ENCODE measurements at places on chromosomes 6 and 20.

GRCh38 chr20:38115205-38115604, 49.9 kb downstream of the TGM2 start:
- DNase-seq = no peak

DNA sequence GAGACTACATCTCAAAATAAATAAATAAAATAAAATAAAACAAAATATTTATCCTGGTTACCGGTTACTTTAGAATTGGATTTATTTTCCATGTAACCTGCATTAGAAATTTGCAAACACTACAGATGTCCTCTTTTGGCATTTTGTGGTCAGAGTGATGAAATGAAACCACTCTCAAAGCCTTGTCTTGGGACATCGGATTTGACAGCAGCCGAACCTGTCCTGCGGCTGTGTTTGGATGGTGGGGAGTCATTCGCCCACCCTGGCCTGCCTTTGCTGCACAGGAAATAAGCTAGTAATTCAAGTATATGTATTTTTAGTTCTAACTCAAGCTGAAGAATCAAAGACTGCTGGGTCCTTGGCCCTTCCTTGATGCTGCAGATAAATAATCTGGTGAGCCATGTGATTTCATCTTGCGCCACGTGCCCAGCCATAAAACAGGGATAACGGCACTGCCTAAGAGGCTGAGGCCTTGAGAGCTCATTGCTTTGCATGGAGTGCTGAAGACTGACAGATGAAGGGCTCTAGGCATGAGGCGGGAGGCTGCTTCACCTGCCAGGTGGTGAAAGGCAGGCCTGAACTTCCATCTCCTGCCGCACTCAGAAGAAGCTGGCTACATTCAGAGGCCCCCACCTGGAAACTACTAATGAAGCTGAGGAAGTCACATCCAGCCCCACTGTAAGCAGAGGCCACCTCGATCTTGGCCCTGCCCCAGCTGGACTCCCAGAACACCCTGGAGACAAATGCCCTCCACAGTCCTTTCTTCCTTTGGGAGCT, 76.9 kb downstream of the NOL4L start:
- DNase-seq = no peak

DNA sequence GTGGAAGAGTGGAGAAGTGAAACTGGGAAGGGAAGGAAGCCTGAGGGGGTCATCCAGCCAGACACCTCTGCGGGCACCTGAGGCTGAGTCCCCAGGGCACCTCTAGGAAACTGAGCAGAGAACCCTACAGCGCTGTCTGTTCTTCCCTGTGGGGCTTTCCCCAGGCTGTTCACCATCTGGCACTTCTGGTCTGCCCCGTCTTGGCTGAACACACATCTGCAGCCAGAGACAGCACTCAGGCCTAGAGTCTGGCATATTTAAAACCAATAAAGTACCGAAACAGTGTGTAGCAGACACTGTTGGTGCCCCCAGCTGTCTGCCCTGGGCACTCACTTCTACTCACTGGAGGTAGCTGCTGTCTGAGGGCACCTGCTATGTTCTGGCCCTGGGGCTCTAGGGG, 9.4 kb upstream of the ARFGEF2 start:
- DNase-seq = no peak

GRCh38 chr20:57428324-57429158, 37.3 kb downstream of the RBM38 start:
- no peak for DNase-seq

GRCh38 chr6:3041606-3042005, 26.7 kb upstream of the RIPK1 start:
- DNase-seq = no peak

- no peak for DNase-seq
Measured at GRCh38 chr20:2701671-2702081, 9.1 kb downstream of the EBF4 start.

GRCh38 chr6:6823568-6824224, 235.2 kb downstream of the LY86 start:
- no peak for DNase-seq

- no peak for DNase-seq
Measured at GRCh38 chr20:5195655-5196054, 68.8 kb downstream of the CDS2 start.

GRCh38 chr6:33013608-33014007, 4.2 kb upstream of the HLA-DOA start:
- no peak for DNase-seq

DNA sequence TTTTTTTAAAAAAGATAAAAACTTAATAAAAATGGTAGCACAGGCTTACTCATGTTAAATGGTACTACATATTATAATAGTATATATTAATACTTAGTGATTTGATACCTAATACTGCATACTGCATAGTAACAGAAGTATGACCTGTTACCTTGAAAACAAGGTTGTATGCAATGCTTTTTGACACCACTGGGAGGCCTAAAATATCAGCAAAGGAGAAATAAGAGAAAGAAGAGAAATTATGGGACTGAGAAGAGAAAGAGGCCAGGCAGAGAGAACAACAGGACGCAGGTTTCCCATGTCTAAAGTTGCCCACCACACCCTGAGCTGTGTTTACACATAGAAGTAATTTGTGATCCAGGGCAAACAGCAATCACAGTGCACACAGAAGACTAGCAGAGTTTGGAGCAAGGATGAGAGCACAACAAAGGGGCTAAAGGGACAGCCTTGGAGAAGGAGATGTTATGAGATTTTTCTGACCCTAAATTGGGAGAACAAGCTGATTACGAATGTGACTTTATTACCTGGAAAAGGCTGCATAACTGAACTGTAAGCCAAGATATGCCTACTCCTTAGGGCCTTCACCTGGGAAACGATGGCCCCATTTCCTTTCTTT, 73.2 kb downstream of the ROS1 start:
- DNase-seq = peak; percentile 8

GRCh38 chr6:123925350-123925749, 121.7 kb downstream of the NKAIN2 start:
- DNase-seq = no peak

Measured in HTR-8/SVneo (cell line).